Activated CD4-positive, alpha-beta T cell treated with anti-CD3 and anti-CD28 coated beads for 4 hours (primary cell): ENCODE measurements at places on chromosomes 2 and 18.

GRCh38 chr2:134609924-134610513, 108.8 kb downstream of the TMEM163 start:
- DNase-seq = no peak

DNA sequence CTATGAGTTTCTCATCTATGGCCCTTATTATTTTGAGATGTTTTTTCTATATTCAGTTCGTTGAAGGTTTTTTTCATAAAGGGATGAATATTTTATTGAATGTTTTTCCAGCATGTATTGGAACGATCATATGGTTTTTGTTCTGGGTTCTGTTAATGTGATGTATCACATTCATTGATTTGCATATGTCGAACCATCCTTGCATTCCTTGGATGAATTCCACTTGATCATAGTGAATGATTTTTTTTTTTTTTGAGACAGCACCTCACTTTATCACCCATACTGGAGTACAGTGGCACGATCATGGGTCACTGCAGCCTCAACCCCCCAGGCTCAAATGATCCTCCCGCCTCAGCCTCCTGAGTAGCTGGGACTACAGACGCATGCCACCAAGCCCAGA, 5.5 kb upstream of the NEMP2 start:
- no peak for DNase-seq

GRCh38 chr2:186093174-186093573, 354.6 kb downstream of the FSIP2 start:
- no peak for DNase-seq

GRCh38 chr2:47516360-47517104, 113.6 kb downstream of the MSH2 start:
- DNase-seq = no peak

DNA sequence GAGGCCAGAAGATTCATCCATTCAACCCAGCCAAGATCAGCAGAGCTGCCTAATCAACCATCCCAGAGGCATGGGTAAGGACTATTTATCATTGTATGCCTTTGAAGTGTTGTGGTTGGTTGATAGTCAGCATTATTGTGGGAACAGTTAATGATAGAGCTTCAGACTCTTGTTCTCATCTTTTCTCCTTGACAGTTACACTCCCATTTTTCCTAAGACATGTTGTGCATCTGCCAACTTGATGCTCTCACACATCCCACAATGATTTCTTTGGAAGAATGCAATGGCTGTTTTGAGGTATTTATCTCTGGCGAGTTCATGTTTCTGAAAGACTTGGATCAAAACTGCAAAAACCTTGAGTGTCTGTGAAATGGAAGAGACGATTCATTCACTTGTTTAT, 55.4 kb downstream of the FASTKD2 start:
- no peak for DNase-seq

DNA sequence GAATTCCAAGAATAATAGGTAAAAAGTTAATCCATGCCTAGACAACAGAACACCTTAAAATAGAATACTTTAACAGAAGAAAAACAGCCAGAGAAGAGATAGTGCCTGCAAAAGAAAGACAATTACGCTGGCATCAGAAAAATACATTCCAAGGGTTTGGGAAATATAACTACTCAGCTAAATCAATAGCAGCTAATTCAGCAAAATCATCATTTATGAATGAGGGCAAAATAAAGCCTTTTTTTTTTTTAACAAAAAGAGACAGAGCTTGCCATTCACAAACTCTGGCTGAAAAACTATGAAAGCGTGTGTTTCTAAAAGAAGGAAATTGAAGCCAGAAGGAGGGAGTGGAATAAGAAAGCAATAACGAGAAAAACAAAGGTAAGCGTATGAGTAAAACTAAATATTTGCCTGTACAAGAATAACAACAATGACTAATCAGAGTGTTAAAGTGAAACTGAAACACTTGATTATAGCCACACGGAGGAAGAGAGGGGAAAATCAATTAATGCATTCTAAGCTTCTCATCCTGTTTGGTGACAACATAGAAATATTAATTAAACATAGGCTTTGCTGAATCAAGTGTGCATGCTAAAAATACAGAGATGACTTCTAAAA, 90.2 kb downstream of the EHD3 start:
- no peak for DNase-seq

GRCh38 chr2:171134624-171135230, 26.0 kb downstream of the TLK1 start:
- DNase-seq = no peak

- no peak for DNase-seq
Observed at GRCh38 chr18:79241755-79242154, 154.0 kb upstream of the NFATC1 start.

GRCh38 chr2:1527153-1527992, 114.1 kb downstream of the TPO start:
- no peak for DNase-seq

DNA sequence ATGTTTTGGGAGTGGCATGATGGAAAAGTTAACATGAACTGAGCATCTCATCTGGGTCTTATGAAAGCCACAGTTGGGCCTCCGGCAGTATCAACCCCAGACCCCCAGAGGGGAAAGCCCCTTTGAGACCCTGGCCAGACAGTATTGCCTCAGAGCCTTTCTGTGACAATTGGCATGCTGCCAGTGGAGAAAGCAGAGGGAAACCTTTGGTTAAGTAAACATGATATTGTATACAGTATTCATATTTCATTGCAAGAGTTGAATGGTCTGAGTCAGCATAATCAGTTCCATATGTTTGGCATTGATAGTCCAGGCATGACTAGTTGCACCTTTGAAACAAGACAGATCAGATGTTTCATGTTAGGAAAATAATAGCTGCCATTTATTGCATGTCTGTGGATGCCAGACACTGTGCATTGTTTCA, 20.0 kb downstream of the MERTK start:
- DNase-seq = no peak

DNA sequence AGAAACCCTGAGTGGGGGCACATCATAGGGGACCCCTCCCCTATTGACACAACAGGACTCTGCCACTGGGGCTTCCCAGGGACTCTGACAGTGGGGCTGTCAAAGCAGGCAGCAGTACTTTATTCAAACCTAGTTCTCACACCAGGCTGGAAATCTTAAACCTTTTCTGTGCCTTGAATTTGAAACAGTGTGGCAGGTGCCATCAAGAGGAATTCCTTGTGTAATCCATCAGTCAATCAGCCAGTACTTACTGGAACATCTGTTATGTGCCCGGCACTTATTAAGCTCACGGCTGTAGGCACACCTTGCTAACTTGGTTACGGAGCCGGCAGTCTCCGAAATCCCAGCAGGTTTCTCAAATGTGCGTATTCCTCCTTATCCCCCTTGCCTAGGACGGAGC, 12.0 kb downstream of the GLI2 start:
- DNase-seq = no peak

- DNase-seq = no peak
Observed at GRCh38 chr2:168749297-168749696, 53.1 kb upstream of the NOSTRIN start.

GRCh38 chr18:8107426-8107825, 501.8 kb upstream of the RAB12 start:
- DNase-seq = no peak

GRCh38 chr18:63180971-63181376, 138.6 kb downstream of the BCL2 start:
- no peak for DNase-seq

- no peak for DNase-seq
Observed at GRCh38 chr2:57711991-57712390, 334.6 kb upstream of the VRK2 start.

DNA sequence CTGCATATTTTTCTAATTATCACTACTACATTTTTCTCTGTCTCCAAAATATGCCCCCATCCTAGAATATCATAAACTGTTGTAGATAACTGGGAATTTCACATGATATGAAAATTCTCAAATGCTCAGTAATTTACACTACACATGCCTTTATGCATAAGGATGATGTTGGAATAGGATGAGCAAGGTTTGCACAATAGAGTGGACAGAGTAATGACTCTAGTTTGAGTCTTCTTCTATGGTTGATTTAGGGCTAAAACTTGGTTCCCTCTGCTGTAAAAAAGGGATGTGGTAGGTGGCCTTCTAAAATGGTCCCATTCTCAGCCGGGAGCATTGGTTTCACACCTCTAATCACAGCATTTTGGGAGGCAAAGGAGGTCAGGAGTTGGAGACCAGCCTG, 129.9 kb downstream of the BCL11A start:
- DNase-seq = no peak

GRCh38 chr2:237519506-237520245, 32.6 kb downstream of the MLPH start:
- DNase-seq = no peak

GRCh38 chr2:71679491-71679890, 226.1 kb downstream of the DYSF start:
- DNase-seq = no peak

- DNase-seq = no peak
Observed at GRCh38 chr2:27863146-27863545, 27.0 kb downstream of the RBKS start.

GRCh38 chr2:215377283-215377682, 58.6 kb downstream of the FN1 start:
- no peak for DNase-seq
